ENCODE measurements at places on chromosomes 12 and 14. TPM values are rescaled to one million over a fixed set of nuclear protein-coding genes. Genes with fewer than 3 reads are reported as not detected.

DNA sequence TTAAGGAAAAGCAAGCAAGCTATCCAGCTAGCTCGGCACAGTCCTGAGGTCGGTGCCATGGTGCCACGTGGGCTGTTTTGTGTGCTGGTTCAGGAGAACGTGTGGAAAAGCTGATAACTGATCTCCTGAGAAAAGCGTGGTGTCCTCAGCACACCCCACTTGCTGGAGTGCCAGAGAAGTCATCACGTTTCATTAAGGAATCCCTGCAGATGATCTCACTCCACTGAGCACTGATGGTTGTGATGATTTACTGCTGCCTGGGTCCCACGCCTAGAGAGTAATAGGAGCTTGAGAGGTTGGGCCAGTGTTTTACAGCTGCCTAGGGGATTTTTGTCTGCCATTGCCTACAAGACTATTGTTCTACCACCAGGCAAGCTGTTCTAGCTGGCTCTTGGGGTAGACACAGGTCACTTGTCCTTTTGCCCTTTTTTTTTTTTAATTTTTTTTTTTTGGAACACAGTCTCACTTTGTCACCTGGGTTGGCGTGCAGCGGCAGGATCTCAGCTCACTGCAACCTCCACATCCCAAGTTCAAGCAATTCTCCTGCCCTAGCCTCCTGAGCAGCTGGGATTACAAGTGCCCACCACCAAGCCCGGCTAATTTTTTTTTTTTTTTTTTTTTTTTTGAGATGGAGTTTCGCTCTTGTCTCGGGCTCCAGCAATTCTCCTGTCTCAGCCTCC is 42.3 kb upstream of the EVL start:
- no peaks in the 10 kb centered on the region for H3K36me3 ChIP-seq
- DNase-seq: no peak
- H3K4me3 ChIP-seq: no peak overlapping the region
- no peaks in the 10 kb centered on the region for H3K27me3 ChIP-seq
- H3K4me1 ChIP-seq: peaks cover 6% of the 10 kb centered on the region

DNA sequence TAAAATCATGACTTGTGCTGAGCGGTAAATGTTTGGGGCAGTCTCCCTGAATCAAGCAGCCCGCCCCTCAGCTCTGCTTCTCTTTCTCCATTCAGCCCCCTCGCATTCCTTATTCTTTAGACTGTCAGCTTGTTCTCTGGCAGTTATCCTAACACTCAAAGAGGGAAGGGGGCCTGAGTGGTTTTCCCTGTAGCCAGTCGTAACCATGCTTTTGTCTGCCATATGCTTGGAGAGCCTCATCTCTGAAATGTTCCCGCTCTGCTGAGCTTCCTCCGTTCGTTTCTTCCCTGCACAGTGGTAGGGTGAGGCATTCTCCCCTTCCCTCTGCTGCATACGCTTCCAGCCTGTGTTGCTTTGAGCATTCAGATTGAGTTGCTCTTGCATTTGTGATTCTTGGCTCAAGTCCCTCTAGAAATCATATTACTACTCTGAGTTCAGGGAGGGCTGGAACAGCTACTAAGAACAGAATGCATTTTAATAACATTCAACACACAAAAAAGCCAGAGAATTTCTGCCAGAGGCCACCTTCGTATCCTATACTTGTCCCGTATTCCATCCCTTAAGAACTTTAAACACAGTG is 119.7 kb downstream of the FBXL14 start:
- H3K4me1 ChIP-seq: no peaks in the 10 kb centered on the region
- peak; percentile 59 for DNase-seq
- no peaks in the 10 kb centered on the region for H3K36me3 ChIP-seq
- no peak overlapping the region for H3K4me3 ChIP-seq
- peak overlapping the region; percentile 47 for H3K27ac ChIP-seq

C12orf56 gene
- 1.0 TPM for total RNA-seq

DNA sequence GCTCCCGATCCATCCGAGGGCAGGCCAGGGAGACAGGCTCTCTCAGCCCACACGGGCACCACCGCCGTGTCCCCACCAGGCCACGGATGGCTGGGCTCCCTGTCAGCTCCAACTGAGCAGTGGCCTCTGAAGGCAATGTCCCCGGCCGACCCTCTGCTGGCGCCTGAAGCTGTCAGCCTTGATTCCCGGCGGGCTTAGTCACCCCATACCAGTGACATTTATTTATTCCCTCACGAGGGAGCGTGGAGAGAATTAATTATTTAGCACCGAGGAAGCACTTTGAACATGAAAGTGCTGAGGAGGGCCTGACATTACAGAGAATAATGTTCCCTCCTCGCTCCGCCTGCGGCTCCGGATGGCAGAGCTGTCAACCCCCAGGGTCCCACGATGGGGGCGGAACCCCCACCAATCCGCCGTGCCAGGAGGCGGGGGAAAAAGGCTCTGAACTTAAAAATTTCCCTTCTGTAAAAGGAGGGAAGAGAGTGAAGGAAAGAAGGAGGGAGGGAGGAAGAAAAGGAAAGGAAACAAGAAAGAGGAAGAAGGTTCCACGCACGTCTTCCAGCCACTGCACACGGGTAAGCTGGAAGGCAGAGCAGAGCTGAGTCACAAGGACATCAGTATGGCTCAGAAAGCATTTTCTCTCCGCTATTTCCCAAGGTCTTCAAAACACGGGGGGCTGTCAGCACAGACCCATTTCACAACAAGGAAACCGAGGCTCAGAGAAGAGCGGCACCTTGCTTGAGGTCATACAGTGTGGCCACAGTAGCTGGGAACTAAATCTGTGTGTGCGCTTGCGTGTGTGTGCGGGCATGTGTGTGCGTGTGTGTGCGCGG is 108.7 kb upstream of the NCOR2 start:
- H3K4me1 ChIP-seq: no peaks in the 10 kb centered on the region
- H3K27ac ChIP-seq: peak overlapping the region; percentile 52
- no peak overlapping the region for H3K4me3 ChIP-seq

TAS2R46 gene
- total RNA-seq: 3.9 TPM

DNA sequence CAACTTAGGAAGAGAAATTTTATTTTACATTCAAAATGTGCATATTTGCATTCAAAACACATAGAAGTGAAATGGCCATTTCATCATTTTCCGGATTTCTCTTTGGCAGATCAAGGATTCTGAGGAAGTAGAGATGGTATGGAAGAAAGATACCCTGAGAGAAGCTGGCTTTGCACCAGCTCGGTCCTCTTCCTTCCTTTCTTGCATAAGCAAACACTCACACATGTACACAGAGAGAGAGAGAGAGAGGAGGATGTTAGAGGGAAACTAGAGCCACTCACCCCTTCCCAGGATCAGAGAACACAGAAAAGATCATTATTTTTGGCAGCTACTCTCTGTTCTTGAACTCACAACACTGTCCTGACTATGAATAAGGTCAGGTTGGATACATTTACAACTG is 15.6 kb upstream of the PLEKHD1 start:
- H3K27ac ChIP-seq: no peak overlapping the region
- no peaks in the 10 kb centered on the region for H3K36me3 ChIP-seq
- H3K4me3 ChIP-seq: no peak overlapping the region
- no peaks in the 10 kb centered on the region for H3K27me3 ChIP-seq
- no peak for DNase-seq
- no peaks in the 10 kb centered on the region for H3K4me1 ChIP-seq

RNASE7 gene
- not detected for total RNA-seq

- no peak overlapping the region for H3K4me3 ChIP-seq
- DNase-seq: peak; percentile 56
- H3K36me3 ChIP-seq: no peaks in the 10 kb centered on the region
- H3K4me1 ChIP-seq: no peaks in the 10 kb centered on the region
Measured at GRCh38 chr14:72788972-72789728, 104.8 kb downstream of the DPF3 start.

DNA sequence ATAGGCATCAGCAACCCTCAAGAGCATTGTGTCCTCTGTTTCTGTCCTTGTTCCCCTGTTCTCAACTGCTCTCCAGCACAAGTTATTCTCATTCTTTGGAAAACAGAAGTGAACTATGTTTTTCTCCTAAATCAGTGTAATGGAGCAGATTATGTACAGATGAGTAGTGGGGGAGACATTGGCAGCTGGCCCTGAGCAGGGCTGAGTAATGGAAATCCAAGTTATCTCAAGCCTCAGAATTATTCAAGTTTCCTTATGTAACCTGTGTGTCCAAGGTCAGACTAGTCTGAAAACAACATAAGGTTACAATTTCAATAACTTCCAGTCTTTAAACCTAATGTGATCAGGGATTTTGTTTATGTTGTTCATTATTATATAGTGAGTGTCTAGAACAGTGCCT is 116.1 kb upstream of the FUT8 start:
- no peaks in the 10 kb centered on the region for H3K27me3 ChIP-seq
- no peaks in the 10 kb centered on the region for H3K4me1 ChIP-seq
- H3K27ac ChIP-seq: no peak overlapping the region
- no peaks in the 10 kb centered on the region for H3K36me3 ChIP-seq
- no peak overlapping the region for H3K4me3 ChIP-seq

GPR68 gene
- 0.25 TPM for total RNA-seq

DNA sequence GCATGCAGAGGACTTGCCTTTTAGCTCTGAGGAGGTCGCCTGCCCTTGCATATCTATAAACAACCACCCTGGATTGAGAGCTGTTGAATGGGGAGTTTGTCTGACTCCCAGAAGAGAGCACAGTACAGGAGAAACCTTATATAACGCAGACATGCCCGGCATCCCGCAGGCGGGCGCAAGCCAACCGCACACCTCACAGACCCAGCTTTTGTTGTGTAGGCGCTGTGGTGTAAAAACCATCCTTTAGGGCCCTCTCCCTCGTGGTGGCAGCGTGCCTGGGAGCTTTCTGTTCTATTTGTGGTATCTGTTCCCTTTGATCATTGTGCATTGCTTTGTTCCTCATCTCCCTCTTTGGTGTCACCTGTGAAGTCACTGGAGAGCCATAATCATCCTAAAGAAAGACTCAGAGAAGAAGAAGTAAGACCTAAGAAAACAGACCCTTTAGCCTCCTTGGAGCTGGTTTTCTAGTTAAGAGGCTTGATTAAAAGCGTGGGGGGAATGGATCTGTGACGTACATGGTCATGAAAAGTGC is 77.7 kb downstream of the ETV6 start:
- H3K27me3 ChIP-seq: no peaks in the 10 kb centered on the region
- H3K27ac ChIP-seq: no peak overlapping the region
- H3K4me3 ChIP-seq: no peak overlapping the region
- H3K4me1 ChIP-seq: peaks cover 24% of the 10 kb centered on the region

GRCh38 chr12:5451251-5451650 is 19.3 kb downstream of the NTF3 start:
- H3K27ac ChIP-seq: no peak overlapping the region
- no peaks in the 10 kb centered on the region for H3K36me3 ChIP-seq
- no peak for DNase-seq
- H3K4me3 ChIP-seq: no peak overlapping the region

- H3K36me3 ChIP-seq: no peaks in the 10 kb centered on the region
- no peak overlapping the region for H3K27ac ChIP-seq
- peaks cover 5% of the 10 kb centered on the region for H3K4me1 ChIP-seq
- DNase-seq: peak; percentile 58
- no peaks in the 10 kb centered on the region for H3K27me3 ChIP-seq
Measured at GRCh38 chr12:94133964-94134795, 14.2 kb upstream of the PLXNC1 start.

DNA sequence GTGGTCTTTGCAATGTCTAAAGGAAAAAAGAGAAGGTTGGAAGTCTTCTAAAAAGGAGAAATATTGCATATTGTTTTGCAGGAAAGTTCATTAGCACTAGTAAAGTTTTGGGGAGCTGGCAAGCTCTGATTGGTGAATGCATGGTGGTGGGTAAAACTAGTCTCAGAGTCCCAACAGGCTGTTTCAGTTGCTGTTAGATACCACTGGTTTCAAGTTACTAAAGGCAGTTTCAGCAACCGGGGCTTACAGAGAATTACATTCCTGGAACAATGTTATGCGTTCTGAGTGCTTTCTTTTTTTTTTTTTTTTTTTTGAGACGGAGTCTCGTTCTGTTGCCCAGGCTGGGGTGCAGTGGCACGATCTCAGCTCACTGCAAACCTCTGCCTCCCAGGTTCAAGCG is 208.2 kb downstream of the EPS8 start:
- DNase-seq: no peak
- peaks cover 4% of the 10 kb centered on the region for H3K4me1 ChIP-seq
- H3K4me3 ChIP-seq: peak overlapping the region; percentile 38
- no peaks in the 10 kb centered on the region for H3K36me3 ChIP-seq
- no peaks in the 10 kb centered on the region for H3K27me3 ChIP-seq

TC2N gene
- 18.2 TPM for total RNA-seq

DNA sequence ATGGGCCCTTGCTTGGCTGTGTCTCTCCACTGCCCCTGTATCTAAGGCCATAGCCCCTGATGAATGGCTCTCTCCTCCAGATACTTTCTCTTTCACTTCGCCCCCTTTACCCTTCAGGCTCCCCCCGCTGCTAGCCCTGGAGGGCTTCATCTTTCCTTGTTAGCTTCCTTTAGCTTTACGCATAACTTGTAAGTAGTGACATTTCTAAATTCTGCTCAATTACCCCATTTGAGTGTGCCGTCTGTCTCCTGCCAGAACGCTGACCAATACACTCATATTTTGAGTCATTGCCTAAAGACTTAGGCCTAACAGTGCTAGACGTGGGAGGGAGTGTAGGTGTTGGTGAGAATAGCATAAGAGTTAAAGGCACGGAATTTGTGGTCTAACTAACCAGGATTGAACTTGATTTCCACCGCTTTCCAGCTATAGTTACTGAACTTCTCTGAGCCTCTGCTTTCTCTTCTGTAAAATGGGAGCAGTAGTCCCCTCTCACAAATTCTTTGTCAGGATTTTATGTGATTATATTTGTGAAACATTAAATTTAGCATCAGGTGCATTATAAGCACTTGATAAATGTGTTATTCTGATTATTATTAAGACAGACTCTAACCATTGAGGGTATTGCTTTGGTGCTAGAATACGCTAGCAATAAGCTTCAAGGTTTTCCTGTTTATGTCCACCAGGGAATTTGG is 129.3 kb downstream of the ZFP36L1 start:
- H3K36me3 ChIP-seq: no peaks in the 10 kb centered on the region
- DNase-seq: no peak
- no peak overlapping the region for H3K4me3 ChIP-seq

- no peaks in the 10 kb centered on the region for H3K27me3 ChIP-seq
- no peak overlapping the region for H3K27ac ChIP-seq
- no peak overlapping the region for H3K4me3 ChIP-seq
- no peaks in the 10 kb centered on the region for H3K4me1 ChIP-seq
- DNase-seq: peak; percentile 93
- no peaks in the 10 kb centered on the region for H3K36me3 ChIP-seq
Measured at GRCh38 chr12:100826323-100826722, 31.7 kb downstream of the ANO4 start.

DNA sequence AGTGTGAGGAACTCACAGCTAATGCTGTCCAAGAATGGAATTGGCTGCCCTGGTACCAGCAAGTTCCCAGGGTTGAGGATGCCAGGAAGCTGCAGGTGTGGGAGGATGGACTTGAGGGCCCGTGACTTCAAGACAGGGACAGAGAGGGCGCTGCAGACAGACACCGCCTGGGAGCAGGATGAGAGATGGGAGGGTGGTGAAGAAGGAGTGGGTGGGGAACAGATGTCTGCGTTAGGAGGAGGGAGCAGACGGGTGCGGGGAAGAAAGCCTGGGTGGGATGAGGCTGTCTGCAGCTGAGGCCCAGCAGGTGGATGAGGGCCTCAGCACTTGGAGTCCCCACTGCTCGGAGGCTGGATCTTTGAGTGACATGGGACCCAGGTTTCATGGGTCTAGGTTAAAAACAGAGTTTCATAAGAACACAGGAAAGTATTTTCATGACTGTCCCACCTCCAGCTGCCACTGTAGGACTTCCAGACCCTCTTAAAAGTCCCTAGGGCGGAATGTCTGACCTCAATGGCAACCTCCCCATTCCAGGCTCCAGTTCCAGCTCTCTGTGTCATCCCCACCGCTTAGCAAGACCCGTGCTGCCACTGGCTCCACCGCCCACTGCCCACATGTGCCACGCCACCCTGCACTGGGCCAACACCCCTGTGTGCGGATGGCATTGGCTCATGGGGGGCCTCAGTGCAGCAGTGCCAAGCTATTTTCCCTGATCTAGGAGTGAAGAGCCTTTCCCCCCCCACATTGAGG is 70.3 kb upstream of the SCN8A start:
- DNase-seq: peak; percentile 87
- H3K27me3 ChIP-seq: no peaks in the 10 kb centered on the region
- H3K4me1 ChIP-seq: peaks cover 5% of the 10 kb centered on the region
- H3K27ac ChIP-seq: no peak overlapping the region
- H3K4me3 ChIP-seq: no peak overlapping the region
